Aorta (tissue), 5 donors: ENCODE measurements at places on chromosomes 7 and 10. TPM values are rescaled to one million over a fixed set of nuclear protein-coding genes. Genes with fewer than 3 reads are reported as not detected.

DNA sequence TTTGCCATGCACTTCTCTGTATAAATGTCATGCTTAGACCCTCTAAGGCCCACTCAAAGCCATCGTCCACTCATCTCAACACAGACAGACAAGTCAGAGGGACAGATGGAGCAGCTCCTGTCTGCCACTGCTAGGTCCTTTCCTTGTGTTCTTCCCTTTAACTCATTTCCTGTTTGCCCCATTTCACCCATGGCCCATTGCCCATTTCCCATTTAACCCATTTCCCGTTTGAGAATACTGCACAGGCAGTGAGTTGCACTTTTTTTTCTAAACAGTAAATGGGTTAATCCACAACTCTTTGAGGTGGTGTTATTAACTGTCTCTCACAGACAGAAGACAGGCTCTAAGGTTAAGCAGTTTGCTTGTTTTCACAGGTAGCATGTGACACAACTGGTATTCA, 179.3 kb downstream of the NPSR1 start:
- DNase-seq = no peak

GRCh38 chr10:102718220-102718619, 3.8 kb downstream of the SFXN2 start:
- no peak for DNase-seq

GRCh38 chr10:21681156-21681555, 147.1 kb downstream of the MLLT10 start:
- DNase-seq = no peak

- DNase-seq = no peak
These were observed 196.0 kb upstream of the TMEM72 start for GRCh38 chr10:44715136-44715535.

Gene RBM33
- total RNA-seq = 80.0 TPM
